ENCODE measurements at places on chromosomes 7 and 10.

GRCh38 chr7:111091593-111092358, 849 bp downstream of the LRRN3 start:
- no peak for DNase-seq

DNA sequence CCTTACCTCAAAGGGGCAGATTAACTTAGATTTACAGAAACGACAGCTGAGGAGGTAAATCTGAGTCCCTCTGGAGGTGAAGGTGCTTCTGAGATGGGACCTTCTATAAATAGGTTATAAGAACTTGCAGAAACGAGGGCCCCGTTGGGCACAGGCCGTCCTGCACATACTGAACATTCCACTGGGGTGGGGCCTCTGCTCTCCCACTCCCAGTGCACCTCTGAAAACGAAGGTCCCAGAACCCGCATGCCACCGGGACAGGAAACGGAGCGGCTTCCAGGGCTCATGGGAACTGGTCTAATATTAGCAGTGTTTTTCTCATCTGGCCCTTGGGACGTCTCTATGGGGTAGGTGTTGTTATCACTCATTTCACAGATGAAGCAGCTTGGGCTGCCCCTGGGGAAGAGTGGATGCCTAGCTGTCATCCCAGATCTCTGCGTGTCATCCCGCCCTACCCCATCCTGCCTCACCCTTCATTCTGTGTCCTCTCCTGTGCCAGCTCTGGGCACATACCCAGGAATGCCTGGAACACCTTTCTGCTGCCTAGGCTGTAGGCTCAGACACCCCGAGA, 19.6 kb downstream of the C10orf62 start:
- peak; percentile 3 for DNase-seq

DNA sequence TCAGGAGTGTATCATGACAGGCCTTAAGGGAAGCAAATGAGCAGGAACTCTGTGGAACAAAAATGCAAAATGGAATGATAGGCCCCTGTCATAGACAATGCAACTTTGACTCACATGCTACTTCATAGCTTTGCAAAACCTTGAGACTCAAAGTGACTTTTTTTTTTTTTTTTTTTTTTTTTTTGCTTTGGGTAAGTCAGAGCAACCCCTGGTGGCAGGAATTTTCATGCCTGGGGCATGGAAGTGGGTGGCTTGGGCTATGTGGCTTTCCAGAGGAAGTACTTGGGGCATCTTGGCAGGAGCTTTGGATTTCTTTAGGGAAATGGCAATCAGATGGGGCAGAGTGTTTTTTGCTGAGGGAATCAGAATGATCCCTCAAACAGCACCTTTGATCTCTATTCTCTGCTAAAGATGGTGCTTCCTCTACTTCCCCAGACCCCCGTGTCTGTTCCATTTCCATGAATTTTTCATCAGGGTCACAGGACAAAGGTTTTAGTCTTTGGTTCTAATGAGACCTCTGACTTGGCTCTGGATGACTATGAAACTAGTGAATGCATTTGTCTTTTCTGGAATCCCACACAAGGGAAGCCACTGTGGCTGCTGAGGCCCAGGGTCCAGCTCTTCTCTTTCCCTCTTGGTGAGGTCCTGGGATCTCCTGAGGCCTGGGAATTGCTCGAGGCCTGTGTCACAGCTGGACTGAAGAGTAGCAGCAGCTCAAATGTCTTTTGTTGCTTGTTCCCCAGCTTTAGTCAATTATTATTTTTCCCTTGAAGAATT, 62.8 kb downstream of the TACC2 start:
- peak; percentile 60 for DNase-seq

- no peak for DNase-seq
These were observed 61.2 kb downstream of the RUNDC3B start for GRCh38 chr7:87689374-87689773.

DNA sequence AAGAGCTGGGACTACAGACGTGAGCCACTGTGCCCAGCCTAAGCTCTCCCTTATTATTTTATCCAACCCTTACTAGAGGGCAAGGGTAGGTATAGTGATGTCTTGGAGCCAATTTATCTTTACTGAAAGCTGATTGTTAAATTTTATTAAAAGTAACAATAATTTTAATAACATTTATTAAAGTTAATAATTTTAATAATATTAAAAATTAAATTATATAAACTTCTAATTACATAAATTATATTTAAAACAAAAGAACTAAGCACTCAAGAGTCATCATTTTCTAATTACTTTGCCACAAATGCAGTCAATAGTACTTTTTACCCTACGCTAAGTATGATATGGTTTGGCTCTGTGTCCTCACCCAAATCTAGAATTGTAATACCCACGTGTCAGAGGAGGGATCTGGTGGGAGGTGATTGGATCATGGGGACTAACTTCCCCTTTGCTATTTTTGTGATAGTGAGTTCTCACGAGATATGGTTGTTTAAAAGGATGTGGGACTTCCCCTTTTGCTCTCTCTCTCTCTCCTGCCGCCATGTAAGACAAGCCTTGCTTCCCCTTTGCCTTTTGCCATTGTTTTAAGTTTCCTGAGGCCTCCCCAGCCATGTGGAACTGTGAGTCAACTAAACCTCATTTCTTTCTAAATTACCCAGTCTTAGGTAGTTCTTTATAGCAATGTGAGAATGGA, 58.4 kb upstream of the ETV1 start:
- no peak for DNase-seq

DNA sequence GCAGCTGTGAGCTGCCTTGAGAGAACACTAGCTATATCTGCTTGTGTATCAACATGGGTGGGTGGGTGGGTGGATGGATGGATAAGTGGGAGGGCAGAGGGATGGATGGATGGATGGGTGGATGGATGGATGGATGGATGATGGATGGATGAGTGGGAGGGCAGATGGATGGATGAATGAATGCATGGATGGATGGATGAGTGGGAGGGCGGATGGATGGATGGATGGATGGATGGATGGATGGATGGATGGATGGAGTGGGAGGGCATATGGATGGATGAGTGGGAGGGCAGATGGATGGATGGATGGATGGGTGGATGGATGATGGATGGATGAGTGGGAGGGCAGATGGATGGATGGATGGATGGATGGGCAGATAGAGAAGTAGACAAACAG, 76.1 kb downstream of the MKI67 start:
- no peak for DNase-seq

DNA sequence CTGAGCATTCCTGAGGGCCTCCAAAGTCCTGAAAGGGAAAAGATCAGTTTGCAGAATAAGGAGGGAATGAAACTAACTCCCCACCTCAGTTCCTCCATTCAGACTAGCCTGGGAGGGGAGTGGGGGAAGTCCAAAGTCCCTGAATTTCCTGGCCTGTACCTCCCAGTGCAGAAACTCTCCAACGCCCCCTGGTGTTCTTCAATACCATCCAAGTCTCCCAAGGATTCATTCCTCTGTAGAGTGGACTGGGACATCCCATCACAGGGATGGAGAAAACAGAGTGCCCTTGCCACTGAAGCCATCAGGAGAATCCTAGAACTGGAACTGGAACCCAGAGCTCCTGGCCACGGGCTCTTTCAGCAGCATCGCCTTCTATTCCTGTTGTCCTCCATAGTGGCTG, 1.6 kb upstream of the COL13A1 start:
- peak; percentile 72 for DNase-seq

GRCh38 chr7:149819961-149820340, 18.2 kb upstream of the ZNF862 start:
- no peak for DNase-seq

DNA sequence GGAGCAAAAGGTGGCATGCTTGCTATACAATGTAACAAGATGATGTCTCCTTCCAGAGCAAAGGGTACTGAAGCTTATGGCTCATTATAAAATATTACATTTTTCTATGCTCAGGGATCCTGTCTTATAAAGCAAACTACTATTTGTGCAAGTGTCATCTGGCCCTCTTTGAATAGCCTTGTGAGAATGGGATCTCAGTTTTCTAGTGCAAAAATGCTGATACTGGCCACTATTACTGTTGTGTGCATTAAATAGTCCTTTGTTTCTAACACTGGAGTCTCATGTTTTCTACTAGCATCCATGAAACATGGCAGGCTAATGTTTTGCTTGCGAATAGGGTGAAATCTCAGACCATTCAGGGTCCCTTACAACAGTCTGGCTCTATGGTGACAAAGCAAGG, 823.0 kb downstream of the REEP3 start:
- no peak for DNase-seq

DNA sequence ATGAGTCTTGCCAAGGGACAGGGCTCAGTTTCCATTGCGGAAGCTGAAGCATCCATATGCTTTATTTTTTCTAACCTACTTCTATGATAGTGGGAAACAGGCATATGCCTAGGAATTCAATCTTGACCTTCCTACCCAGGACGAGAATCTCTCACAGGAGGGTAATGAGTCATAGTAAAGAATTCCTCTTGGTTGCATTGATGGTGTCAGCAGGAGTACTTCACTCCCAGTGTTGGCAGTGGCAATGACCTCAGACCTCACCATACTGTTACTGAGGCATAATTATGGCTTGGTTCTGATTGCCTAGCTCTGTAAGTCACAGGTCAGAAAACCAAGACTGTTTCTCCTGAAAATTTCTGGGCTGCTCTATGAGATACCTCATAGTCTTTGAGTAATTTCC, 552.9 kb downstream of the ARL4A start:
- peak; percentile 10 for DNase-seq

DNA sequence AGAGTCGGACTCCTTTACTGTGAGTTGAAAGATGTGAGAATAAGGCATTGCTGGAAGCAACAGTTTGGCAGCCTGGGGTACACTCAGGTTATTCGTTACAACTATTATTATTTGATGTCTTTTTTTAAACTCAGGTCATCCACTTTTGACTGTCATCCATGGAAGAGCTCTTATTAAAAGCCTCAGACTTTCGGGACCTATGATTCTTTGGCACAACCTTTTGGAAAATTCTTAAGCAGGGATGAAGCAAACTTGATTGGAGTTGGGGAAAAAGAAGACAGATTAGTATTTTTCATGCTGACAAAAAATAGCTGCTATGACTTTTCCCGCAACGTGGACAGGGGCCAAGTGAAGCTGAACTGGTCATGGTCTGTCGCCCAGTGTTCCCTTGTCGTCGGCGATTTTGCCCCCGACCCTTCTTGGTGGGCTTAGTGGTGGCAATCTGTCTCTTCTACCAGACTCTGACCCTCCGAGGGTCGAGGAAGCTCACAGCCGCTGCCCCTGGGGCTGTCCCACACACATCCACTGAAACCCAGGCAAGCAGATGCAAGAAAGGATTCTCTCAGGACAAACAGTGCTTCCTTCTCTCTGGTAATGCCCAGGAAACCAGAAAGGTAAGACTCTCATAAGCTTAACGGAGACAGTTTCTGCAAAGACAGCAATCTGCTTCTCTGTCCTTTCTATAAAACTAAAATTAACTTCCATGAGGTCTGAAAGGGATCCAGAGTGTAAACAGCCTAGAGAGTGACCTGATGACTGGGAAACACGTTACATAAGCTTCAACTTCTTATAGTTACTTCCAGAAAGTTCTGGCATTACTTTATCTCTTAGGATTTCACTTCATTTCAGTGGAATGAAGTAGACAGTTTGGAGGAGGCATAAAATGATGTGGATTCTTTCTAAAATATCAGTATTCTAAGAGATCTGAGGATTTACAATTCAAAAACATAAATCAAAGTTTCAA, 1.0 kb downstream of the CPED1 start:
- no peak for DNase-seq

DNA sequence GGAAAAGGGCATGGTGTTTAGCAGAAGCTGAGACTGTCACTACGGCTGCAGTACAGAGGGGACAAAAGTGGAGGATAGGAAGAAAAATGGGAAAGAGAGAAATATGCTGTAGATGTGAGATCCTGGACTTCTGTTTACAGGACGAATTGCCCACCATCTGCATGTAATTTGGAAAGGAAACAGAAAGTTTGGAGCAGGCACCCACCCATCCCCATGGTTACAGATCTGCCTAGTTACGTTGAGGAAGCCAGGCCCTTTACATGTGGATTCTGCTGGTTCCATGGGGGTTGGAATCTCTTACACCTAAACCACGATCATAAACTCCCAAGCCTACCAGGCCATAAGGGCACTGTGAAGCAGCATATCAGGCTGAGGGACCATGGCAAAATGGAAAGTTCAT, 84.3 kb downstream of the WDFY4 start:
- no peak for DNase-seq

GRCh38 chr10:96560966-96561887, 25.6 kb downstream of the TM9SF3 start:
- no peak for DNase-seq

DNA sequence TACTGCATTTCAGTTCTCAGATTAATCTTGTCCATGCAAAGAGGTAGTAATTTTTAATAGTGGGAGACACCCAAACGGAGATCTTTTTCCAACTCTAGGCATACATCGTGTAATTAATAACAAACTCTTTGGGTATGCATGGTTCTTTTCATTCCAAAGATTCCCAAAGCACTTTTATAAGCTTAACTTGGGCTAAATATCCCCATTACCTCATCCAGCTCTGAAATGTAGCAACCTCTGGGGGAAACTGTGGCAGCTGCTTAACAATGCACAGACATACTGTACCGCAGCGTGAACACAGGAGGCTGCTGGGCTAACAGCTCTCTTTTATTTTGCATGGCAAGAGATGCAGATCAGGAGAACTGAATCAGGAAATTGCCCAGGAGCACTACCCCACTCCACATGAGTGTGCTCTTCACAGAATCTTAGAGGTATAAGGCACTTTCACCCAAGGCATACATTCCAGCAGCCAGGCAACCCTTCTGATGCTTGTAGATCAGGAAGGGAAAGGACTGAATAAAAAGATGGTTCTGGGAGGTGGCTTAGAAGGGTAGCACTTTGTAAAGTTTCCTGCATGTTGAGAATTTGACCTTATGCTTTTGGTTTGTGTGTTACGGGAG, 114.4 kb upstream of the GLI3 start:
- DNase-seq, result no peak

GRCh38 chr10:78432583-78432982, 398.9 kb downstream of the RPS24 start:
- no peak for DNase-seq

DNA sequence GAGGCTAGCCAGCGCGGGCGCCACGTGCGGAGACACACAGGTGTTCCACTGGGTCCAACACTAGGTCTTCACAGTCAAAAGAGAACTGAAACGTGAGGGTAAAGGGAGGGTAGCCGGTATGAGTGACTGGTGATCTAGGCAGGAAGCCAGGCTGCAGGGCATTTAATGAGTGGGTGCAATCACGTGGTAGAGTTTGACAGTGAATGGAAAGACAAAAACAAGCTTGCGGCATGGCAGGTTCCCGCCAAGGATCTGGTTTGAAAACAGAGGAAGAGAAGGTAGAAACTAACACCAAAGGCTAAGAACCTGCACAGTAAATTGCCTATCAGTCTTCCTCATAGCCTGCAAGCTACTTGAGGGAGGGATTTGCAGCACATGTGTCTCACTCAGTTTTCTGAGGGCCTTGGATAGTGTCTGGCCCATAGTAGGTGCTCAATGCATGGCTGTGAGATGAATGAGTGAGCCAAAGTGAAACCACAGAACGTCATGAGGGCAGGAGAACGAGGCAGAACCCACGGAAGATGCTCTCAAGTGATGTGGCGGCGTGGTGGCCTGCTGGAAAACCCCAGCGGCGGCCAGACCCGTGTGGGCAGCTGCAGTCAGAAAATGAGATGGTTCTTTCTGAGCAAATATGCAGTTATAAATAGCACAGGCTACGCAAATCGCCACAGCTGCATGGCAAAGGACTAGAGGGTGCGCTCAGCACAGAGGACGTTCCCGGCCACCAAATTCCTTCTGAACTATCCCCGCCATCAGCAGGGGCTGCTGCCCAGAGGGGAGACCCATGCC, 183.6 kb upstream of the NFE2L3 start:
- no peak for DNase-seq

Data from HEK293T (cell line).